Lung (tissue), 17 donors: ENCODE measurements at places on chromosomes 2 and 18. TPM values are rescaled to one million over a fixed set of nuclear protein-coding genes. Genes with fewer than 3 reads are reported as not detected.

DNA sequence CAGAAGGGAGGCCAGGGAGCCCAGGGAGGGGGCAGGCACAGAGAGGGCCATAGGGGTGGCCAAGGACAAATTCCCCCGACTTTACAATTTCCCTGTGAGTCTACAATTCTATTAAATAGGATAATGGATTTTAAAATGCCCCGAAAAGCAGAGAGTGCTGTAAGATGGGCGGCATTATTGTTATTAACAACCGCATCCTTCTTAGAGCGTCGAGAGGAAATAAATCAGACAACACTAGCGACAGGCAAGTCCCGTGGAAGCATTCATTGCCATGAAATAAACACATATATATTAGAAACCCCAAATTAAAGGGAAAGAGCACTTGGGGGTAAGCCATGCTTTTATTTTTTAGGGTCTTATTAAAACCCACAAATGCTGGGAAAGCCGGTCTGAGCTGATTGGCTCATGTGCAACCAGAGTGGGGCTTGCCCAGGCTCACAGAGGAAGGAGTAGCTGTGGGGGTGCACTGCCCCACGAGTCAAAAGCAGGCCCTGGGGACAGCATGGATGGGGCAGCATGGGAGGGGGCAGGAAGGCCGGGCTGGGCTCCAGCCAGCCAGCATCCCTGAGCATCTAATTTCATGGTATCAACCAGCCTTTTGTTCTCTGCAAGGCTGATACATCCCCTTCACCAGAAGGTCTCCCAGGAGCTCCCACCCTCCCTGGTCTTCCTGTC, 187.1 kb downstream of the CELF4 start:
- DNase-seq = no peak

DNA sequence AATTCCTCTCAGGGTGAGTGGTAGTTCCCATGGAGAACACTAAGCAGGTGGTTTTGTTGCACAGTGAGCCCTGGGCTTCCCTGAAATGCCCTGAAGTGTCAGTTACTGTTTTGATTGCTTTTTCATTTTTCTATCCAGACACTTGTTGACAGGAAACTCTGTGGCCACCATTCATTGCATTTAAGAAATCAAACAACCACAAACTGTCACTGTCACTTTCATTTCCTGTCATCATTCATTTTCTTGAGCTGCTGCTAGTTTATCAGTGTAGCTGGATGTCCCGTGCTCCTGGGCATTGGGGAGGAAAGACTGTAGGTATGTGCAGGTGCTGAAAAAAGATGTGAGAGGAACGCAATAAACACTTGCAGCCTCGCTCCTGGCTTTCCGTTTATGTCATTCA, 891.6 kb upstream of the ZEB2 start:
- no peak for DNase-seq

GRCh38 chr2:10395893-10396292, 52.2 kb downstream of the ODC1 start:
- no peak for DNase-seq

DNA sequence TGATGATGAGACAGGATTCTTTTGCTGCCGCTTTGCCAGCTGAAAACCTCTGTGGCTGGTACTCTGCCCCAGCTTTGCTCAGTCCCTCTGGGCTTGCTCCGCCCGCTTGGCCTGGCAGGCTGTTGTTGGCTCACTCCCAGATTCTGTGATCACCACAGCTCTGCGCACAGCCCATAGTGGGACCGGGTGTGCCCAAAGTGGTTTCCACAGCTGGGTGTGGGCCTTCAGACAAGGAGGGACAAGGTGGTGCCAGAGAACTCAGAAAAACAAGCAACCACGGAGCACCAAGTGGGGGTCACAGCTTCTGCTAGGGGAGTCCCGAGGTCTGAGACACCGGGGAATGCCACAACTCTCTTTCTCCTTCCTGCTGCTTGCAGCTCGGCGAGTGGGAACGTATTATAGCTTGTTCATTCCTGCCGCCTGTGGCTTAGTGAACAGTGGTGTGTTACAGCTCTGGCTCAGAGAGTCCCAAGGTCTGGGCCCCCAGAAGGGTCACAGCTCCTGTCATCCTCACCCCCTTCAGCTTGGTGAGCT, 9.2 kb upstream of the KYNU start:
- DNase-seq = no peak

- DNase-seq = no peak
Observed at GRCh38 chr2:9146646-9147045, 60.0 kb upstream of the ASAP2 start.

DNA sequence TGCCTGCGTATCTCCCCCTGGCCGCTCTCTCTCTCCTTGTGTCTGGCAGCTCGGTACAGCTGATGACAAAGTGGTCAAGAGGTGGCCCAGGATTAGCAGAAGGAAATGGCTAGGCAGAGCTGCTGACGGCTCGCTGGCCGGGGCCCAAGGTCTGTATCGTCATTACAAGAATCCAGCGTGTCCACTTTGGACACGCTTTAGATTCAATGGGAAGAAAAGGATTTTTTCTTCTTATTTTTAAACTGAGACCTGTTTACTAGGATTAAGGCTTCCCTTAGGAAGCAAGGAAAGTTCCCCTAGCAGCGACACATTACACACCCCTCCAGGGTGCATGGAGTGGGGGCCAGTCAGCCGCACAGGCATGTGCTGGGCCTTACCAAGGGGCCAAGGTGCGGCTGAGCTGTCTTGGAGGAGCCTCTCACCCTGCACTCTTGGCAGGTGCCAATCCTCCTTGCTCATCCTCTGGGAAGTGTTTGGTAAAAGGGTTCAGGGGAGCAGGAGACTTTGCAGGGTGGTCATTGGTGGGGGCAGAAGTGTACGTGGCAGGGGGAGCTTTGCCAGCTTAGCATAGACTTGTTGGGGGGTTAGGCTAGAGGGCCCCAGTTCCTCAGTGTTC, 76.8 kb downstream of the POLR1A start:
- DNase-seq = no peak

- DNase-seq = no peak
Observed at GRCh38 chr2:202299712-202300111, 34.1 kb downstream of the NOP58 start.

DNA sequence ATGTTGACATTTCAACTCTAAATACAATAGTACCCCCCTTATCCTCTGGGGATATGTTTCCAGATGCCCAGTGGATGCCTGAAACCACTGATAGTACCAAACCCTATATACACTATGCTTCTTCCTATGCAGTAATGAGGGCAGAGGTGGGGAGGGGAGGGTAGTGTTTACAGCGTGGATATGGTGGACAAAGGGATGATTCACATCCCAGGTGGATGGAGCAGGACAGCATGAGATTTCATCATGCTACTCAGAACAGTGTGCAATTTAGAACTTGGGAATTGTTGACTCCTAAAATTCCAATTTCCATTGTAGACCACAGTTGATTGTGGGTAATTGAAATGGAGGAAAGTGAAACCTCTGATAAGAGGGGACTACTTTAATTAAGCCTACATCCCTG, 75.4 kb downstream of the TSN start:
- no peak for DNase-seq

- DNase-seq = no peak
Observed at GRCh38 chr2:161199912-161200701, 39.9 kb downstream of the TANK start.

DNA sequence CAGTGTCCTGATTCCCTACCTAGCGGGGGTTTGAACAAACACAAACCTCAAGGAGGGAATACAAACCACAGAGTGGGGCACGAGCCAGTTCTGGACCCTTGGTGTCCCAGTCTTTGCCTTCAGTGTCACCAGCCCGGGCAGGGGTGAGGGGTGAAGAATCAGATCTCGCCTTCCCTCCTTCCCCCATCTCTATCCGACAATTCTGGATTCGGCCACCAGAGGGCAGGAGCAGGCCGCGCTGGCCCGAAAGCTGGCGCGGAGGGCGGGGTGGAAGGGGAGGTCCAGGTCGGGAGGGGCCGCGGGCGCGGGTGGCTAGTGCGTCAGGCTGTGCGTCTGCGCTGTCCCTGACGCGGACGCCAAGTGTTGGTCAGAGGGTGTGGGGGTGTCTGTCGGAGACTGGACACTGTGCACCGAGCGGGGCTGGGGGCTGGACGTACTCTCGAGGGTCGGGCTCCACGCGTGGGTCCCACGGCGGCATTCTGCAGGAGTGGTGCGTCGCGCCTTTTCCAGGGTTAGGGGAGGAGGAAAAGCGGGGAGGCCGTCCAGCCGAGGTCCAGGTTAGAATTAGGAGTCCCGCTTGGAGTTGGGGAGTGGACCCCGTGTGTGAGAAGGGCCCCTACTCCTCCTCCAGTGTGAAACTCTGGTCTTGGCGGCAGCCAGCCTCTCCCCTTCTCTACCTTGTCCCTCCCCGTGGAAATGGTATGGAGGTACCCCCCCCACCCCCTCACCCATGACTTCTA, 2.9 kb upstream of the CRYBA2 start:
- DNase-seq = peak; percentile 86

GRCh38 chr18:11458447-11458846, 150.9 kb upstream of the SLC35G4 start:
- no peak for DNase-seq

- no peak for DNase-seq
Observed at GRCh38 chr2:219500135-219500534, 1.4 kb downstream of the GMPPA start.

Gene FARP2
- 49.7 TPM for total RNA-seq

Gene UPP2
- not detected for total RNA-seq

Gene TCF7L1
- 21.5 TPM for total RNA-seq
